Ammon's horn (tissue), 1 donor: ENCODE measurements at places on chromosomes 4 and X.

DNA sequence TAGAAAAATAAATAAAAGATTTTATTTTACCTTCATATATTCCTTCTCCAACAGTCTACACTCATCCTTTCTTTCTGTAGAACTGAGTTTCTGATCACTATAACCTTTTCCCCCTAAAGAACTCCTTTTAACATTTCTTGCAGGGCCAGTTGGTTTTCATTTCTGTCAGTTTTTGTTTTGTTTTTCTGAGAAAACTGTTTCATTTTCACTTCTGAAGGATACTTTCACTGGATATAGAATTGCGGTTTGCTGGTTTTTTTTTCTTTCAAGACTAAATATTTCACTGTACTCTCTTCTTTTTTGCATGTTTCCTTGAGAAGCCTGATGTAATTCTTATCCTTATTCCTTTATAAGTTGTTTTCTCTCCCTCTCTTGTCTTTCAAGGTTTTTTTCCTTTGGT is 90.4 kb upstream of the EOLA2 start:
- DNase-seq, result no peak

DNA sequence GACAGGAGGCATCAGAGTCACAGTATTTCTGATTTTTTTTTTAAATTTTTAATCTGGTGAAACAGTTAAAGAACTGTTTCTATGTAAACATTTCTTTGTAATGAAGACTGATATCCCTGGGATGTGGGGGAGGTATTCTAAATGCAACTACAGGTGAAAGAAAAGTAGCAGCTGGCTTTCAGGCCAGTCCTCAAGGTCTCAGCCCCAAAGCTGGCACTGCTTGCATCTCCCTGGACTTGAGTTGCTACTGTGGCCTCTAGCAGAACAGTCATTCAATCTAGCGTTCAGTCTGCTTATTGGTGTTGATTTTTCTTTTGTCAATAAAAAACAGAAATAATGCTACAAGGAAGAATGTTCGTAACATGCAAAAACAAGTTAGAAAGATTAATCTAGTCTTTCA is 4.9 kb downstream of the MBNL3 start:
- DNase-seq, result no peak

- no peak for DNase-seq
Measured at GRCh38 chr4:8229331-8229975, 30.4 kb downstream of the SH3TC1 start.

DNA sequence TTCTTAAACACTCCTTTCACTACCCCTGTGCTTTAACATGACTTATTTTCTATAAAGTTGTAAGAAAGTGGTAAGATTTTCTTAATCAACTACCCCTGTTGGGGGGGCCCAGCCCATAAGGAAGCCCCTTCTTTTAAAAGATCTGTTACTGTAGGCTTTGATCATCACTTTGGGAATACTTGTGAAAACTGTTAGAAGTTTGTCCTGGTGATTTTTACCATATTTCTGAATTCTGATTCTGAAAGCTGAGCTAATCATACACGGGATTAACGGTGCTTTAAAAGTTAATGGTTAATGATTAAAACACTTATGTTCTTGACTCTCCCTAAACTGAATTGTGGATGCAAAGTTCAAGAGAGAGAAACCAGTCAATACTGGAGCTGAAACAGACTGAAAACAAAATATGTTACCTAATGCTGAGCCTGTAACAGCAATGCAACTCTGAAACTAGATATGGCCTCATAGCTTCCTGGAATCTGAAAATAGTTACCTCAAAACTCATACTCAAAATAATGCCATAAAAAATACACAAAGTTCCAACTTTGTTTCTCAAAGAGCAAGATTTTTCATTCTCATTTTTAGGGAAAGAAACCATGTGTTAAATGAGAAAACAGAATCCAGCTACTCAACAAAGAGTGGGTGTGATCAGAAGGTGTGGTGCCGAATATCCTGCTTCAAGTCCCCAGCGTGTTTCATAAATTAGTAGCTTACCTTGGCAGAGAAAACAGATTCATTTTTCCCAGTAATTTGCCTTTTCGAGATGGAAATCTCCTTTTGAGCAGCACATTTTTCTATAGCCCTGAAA is 31.6 kb downstream of the ADH7 start:
- no peak for DNase-seq

DNA sequence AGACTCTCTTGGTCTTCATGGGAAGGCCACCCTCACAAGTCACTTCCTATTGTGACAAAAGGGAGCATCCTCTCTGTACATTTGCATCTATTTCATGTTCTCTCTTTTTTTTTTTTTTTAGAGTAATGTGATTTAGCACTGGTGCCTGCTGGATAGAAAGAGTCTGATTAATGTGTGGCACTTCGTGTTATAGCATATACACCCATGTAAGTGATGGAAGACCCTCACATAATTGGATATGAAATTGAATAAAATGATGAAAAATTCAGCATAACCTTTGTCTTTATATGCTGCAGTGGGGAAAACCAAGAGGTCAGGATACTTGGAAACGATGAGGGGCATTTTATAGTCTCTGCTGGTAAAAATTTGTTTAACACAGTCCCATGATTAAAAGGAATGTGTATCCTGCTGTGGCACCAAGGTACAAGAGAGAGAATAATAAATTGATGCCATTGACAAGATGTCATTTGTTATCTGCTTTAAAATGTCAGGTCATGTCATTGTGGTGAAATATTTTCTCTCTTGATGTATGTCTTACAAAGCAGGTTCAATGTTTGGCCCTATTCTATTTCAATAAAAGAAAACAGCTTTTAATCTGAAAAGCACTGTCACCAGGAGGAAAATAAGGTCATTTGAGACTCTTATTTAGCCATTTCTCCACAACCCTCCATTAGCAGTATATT is 1115.4 kb downstream of the STPG2 start:
- no peak for DNase-seq

- no peak for DNase-seq
Measured at GRCh38 chrX:10095698-10096432, 60.9 kb upstream of the CLCN4 start.

DNA sequence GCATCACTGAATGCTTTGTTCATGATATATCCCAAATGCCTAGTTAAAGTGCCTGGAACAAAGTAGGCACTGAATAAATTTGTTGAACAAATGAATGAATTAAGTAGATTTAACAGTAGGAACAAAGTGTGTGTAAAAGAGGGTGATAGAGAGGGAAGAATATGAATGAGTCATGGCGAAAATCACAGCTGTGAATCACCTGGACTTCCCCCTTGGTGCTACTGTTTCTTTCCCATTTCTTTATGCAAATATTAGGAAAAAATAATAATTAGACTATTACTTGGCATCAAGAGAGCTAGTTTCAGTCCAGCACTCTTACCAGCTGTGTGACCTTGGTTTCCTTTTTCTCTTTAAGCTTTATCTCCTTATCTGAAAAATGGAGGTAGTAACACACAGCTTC is 9.2 kb downstream of the SPIN3 start:
- no peak for DNase-seq

- no peak for DNase-seq
Measured at GRCh38 chrX:10901290-10901633, 209.9 kb upstream of the HCCS start.

DNA sequence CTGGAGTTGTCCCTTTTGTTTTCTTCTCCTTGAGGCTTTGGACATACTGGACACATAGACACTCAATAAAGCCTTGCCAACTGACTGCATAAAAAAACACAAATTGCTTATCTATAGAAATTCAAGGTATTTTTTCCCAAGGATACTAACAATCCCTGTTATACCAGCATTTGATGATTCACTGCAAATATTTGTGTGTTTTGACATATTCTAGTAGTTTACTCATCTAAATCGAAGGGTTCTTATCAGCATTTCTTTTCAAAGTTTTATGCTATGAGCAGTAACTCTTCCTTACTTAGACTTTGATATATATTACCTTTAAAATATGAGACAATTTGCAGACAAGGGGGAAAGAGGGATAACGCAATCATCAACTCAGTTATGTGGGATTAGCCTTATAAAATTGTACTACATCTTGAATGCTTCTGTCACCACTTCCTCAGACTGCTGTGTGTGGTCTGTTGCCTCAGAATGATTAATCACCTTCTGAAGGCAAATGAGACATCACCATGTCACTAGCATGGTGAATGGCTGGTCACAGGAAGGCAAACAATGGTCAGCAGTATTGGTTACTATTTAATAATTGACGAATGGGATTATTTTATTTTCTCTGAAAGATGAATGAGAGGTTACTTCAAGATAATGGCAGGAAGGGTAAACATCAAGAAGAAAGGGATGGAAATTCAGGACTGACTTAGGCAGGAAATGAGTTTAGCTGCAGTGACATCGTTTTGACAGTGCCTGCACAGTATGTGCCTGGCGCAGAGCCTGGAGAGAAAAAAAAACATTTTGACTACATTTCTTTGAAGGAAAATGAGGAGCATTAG is 544.3 kb upstream of the CNKSR2 start:
- DNase-seq, result peak; percentile 4

- DNase-seq, result no peak
Measured at GRCh38 chr4:125639182-125639621, 324.4 kb downstream of the FAT4 start.
